Caki2 (cell line): ENCODE measurements at places on chromosomes 7 and 10. TPM values are rescaled to one million over a fixed set of nuclear protein-coding genes. Genes with fewer than 3 reads are reported as not detected.

Gene NACAD
- total RNA-seq = not detected in 2 replicates

Gene HOXA1
- 0.38 and 3.9 TPM in 2 replicates for total RNA-seq

Gene ZNF365
- total RNA-seq = 3.4 and 10.1 TPM in 2 replicates

Gene ZNF716
- not detected in 2 replicates for total RNA-seq

Gene SKIDA1
- 5.0 and 9.0 TPM in 2 replicates for total RNA-seq

Gene HOXA10
- 22.1 and 31.5 TPM in 2 replicates for total RNA-seq

Gene VPS26A
- 20.1 and 25.2 TPM in 2 replicates for total RNA-seq

Gene C7orf25
- total RNA-seq = 12.2 and 14.4 TPM in 2 replicates

Gene SORBS1
- total RNA-seq = 2.7 and 3.4 TPM in 2 replicates

Gene MCMBP
- total RNA-seq = 22.9 and 41.2 TPM in 2 replicates

Gene CCL24
- not detected in 2 replicates for total RNA-seq

Gene ZNF12
- 7.2 and 8.9 TPM in 2 replicates for total RNA-seq

Gene RNF32
- 2.6 and 13.5 TPM in 2 replicates for total RNA-seq

Gene SPDYE1
- total RNA-seq = not detected in 2 replicates

Gene ZMYND11
- total RNA-seq = 44.7 and 49.4 TPM in 2 replicates

Gene SUV39H2
- 14.0 and 18.9 TPM in 2 replicates for total RNA-seq

Gene MSRB2
- 35.4 and 42.6 TPM in 2 replicates for total RNA-seq

Gene TRIL
- total RNA-seq = 0.20 TPM in 1 of 2 replicates, not detected in the other

Gene PRLHR
- total RNA-seq = not detected in 2 replicates

Gene BEND7
- 12.7 and 13.3 TPM in 2 replicates for total RNA-seq

Gene BCCIP
- total RNA-seq = 52.0 and 71.8 TPM in 2 replicates

Gene GHRHR
- total RNA-seq = not detected in 2 replicates

Gene HPSE2
- not detected in 2 replicates for total RNA-seq

Gene ADRB1
- 0.30 TPM in 1 of 2 replicates, not detected in the other for total RNA-seq

Gene SLC13A4
- total RNA-seq = not detected in 2 replicates

Gene FAM171A1
- total RNA-seq = 9.3 and 13.2 TPM in 2 replicates

Gene FAM25G
- not detected in 2 replicates for total RNA-seq

Gene CYP3A4
- total RNA-seq = not detected in 2 replicates

Gene UROS
- total RNA-seq = 78.1 and 118 TPM in 2 replicates

Gene METTL27
- total RNA-seq = 60.4 and 71.8 TPM in 2 replicates

Gene RADIL
- 2.2 TPM in 1 of 2 replicates, not detected in the other for total RNA-seq

Gene GATA3
- total RNA-seq = 0.34 and 1.7 TPM in 2 replicates

Gene GRM8
- not detected in 2 replicates for total RNA-seq

Gene TRIM50
- not detected in 2 replicates for total RNA-seq

Gene NOC3L
- total RNA-seq = 20.3 and 25.2 TPM in 2 replicates

Gene ITIH5
- total RNA-seq = not detected in 2 replicates

Gene EBLN1
- not detected in 2 replicates for total RNA-seq
